Activated CD8-positive, alpha-beta memory T cell treated with anti-CD3 and anti-CD28 coated beads for 36 hours (primary cell): ENCODE measurements at places on chromosomes 1 and 21. TPM values are rescaled to one million over a fixed set of nuclear protein-coding genes. Genes with fewer than 3 reads are reported as not detected.

Gene RGS8
- total RNA-seq: not detected

Gene PTAFR
- 0.32 TPM for total RNA-seq

Gene ELF3
- 0.10 TPM for total RNA-seq

Gene INAVA
- total RNA-seq: 0.06 TPM

Gene KIF26B
- 0.31 TPM for total RNA-seq

Gene AVPR1B
- not detected for total RNA-seq

Gene TSPAN1
- not detected for total RNA-seq

Gene HOOK1
- 4.6 TPM for total RNA-seq

Gene APCS
- not detected for total RNA-seq

Gene EDN2
- total RNA-seq: not detected

Gene AXDND1
- 0.21 TPM for total RNA-seq

Gene FBXO2
- total RNA-seq: 1.8 TPM

Gene CRYAA
- total RNA-seq: not detected

Gene CD84
- total RNA-seq: 15.7 TPM

Gene URB1
- 39.8 TPM for total RNA-seq

Gene VAV3
- total RNA-seq: 5.1 TPM

Gene CD34
- total RNA-seq: not detected

Gene ACOT11
- total RNA-seq: 0.44 TPM

Gene P3H1
- total RNA-seq: 31.5 TPM

Gene KRTAP19-1
- total RNA-seq: not detected

Gene SLAMF8
- total RNA-seq: 3.6 TPM

Gene RGS13
- total RNA-seq: not detected

Gene SPRR5
- not detected for total RNA-seq

Gene FHAD1
- 0.38 TPM for total RNA-seq

Gene LINGO4
- total RNA-seq: 0.13 TPM

Gene DISP3
- total RNA-seq: 0.38 TPM

Gene KRTCAP2
- total RNA-seq: 179 TPM

Gene CELSR2
- 3.3 TPM for total RNA-seq

Gene OSBPL9
- 49.5 TPM for total RNA-seq

Gene EXTL1
- not detected for total RNA-seq

Gene C1QTNF12
- total RNA-seq: 1.2 TPM

Gene IFI44L
- total RNA-seq: 1.2 TPM

Gene SUCO
- 18.9 TPM for total RNA-seq
